ENCODE measurements at places on chromosomes 3 and 15.

DNA sequence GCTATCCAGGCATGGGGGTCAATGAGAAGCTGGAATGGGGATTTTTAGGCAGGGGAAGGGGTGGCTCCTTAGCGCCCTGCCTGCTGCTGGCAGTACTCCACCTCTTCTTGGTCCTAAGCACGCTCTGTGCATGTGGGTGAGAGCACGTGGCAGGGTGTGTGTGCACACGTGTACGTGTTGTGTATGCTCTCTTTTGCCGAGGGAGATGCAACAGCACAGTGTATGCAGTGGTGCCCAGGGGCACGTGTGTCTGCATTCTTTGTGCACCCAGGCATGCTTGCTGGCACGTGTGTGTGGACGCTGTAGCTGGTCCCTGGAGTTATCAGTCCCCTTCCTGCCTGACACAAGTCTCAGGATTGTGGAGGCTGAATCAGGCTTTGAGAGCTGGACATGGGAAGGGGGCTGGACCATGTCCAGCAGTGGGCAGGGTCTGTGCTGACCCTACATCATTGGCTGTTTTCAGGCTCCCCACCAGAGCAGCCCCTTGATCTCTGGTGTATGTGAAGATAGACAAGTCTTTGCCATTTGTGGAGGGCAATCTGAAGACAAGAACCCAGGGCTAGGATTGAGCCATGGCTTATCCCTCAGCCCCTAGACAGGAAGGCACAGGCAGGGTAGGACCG is 1.9 kb upstream of the CAMKV start:
- DNase-seq, result no peak

- DNase-seq, result no peak
Observed at GRCh38 chr3:114566767-114567166, 272.9 kb downstream of the TIGIT start.

- no peak for DNase-seq
Observed at GRCh38 chr3:168539909-168540308, 444.2 kb upstream of the GOLIM4 start.

- DNase-seq, result no peak
Observed at GRCh38 chr3:14391033-14391432, 11.4 kb upstream of the SLC6A6 start.

DNA sequence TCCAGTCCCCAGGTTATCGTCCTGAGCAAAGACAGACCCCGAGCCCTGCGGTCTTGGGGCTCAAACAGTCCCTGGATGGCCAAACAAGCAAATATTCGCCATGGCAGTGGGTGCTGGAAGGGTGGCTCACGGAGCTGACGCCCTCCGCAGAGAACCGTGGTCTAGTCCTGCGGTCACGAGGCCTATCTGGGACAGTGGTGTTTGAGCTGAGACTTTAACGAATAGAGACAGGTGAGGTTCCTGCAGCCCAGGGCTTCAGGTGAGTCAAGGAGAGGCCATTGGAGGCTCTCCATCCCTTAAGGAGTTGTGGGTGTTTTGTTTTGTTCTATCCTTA is 399 bp upstream of the SUCLG2 start:
- no peak for DNase-seq

DNA sequence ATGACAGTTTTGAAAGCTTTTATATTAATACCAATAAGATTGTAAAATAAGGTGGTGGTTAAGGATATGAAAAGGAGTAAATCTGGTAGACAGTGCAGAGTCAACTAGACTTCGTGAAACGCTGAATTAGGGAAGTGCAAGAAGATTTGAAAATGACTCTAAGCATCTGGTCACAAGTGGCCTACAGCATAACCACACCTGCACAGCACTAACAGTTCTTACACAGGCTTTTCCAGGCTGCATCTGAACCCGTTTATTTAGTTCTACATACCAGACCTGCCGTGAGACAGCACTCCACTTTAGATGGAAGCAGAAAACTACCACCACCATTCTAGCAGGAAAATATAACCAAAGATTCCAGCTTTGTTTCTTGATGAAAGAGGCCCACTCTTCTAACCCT is 1.9 kb downstream of the DMXL2 start:
- DNase-seq, result no peak
